ENCODE measurements at places on chromosomes 5 and 9. TPM values are rescaled to one million over a fixed set of nuclear protein-coding genes. Genes with fewer than 3 reads are reported as not detected.

LCN1 gene
- not detected for total RNA-seq

SCGB3A1 gene
- total RNA-seq, result 2.0 TPM

RLN1 gene
- total RNA-seq, result 0.31 TPM

DCAF10 gene
- 15.1 TPM for total RNA-seq

LURAP1L gene
- total RNA-seq, result not detected

- no peak for DNase-seq
Observed at GRCh38 chr5:149415066-149415967, 36.2 kb upstream of the IL17B start.

DNA sequence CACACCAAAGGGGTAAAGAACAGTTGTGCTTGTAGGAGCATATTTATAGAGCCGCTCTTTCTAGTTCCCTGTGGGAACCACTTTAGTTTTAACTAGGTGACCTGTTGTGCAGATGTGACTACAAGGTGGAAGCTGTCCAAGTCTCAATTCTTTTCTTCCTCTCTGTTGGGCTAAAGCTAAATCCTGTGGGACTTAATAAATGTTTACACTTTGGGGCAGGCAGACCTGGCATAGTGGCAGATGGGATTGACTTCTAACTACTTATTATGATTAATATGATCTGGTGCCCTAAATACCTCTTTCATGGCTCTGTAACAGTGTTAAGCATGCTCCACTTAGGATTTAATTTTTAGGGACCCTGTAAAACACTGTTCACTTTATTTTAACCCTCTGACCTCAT lies 265.3 kb downstream of the KCTD16 start:
- DNase-seq, result no peak

DNA sequence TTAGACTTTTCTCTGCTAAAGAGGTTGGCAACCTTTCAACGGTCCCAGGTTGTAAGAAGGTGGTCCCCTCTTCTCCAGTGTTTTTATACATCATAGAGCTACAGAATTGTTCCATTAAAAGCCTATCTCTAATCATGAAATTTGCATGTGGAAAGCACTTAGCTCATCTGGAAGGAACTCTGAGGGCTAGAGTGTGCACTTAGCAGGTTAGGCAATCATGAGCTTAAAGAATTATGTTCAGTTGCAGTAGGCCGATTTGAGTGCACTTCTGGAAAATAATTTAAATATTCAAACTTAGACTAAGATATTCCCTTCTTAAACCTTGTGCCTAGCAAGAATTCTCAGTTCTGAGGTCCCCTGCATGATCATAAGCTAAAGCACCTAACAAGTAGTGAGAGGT lies 468.7 kb downstream of the SPATA31D1 start:
- no peak for DNase-seq

DNA sequence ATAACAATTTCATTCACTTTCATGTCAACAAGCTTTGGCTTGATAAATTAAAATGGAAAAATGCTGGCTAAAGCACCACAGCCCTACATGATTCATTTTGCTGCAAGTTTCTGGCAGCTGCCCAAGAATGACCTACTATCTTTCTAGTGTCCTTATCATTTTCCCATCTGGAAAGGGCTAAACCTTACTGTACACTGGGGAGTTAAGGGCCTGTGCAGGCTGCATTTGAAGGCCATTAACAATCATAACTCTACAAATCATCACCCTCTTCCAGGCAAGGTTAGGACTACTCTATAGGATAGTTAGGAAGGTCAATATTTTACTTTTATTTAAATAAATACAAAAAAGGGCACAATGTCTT lies 579.7 kb upstream of the ZNF608 start:
- no peak for DNase-seq

GRCh38 chr5:159825551-159826051 lies 90.7 kb upstream of the ADRA1B start:
- DNase-seq, result no peak

- DNase-seq, result no peak
Observed at GRCh38 chr5:17794815-17795214, 160.6 kb downstream of the TAF11L14 start.

DNA sequence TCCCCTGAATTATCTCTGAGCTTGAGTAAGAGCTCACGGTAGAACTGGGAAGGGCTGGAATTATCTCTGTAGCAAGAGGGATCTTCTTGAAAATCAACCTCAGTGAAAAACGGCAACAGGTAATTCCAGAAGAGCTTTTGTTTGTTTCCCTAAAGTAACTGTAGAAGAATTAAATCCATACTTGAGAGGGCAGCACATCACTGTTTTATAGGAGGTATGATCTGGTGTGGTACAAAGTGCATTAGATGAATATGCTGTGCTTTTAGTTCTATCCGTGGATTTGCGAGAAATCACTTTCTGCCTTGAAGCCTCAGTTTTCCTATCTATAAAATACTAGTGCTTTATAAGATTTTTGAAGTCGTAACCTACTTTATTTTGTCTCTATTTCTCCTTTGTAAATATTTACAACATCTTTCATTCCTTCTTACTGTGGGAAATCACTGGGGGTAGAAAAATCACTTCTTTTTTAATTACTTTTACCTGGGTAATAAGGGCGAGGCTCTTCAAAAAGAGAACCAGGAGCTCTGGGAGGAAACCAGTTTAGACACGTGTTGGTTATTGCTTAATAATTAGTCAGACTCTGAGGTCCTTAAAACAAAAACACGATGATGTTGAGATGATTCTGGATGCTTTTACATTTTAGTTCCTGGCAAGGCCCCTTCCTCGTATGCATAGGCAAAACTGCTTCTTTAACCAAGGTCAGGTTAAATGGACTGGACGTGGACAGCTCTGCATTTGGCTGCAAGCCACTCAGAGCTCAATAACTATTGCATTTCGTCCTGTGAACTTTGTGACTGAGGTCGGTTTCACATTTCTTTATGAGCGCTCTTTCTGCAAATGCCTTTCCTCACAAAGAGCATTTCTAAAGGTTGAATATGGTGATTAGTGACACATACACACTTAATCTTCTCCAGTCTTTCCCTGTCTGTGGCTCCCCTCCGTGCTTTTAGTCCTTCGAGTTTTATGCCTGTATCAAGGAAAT lies 376.1 kb downstream of the BRINP1 start:
- DNase-seq, result no peak

DNA sequence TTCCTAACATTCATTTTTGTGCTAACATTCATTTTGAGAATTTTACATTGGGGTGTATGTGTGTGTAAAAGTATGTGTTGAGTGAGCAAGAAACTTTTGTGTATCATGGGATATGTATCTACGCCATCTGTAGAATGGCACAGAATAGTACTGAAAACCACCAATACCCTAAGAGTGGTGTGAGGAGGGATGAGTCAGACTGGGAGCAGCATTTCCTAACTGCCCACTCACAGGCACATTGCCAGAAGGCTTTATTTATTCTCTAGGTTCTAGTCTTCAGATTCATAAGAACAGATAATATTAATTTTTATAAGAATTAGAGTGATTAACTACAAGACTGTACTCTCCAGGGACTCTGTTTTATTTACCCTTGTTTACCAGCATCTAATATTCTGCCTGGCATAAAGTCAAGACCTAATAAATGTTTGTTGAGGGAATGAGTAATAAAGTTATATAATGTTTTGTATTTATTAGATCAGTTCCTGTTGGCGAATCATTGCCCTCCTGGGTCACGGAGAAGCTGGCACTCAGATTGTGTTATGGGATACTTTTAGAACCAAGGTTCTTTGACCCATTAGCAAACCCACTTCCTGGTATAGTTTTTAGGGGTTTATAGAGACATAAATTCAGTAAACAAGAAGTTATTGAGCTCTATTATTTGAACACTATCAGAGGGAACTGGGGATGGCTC lies 159.1 kb upstream of the PPP2R2B start:
- DNase-seq, result no peak

DNA sequence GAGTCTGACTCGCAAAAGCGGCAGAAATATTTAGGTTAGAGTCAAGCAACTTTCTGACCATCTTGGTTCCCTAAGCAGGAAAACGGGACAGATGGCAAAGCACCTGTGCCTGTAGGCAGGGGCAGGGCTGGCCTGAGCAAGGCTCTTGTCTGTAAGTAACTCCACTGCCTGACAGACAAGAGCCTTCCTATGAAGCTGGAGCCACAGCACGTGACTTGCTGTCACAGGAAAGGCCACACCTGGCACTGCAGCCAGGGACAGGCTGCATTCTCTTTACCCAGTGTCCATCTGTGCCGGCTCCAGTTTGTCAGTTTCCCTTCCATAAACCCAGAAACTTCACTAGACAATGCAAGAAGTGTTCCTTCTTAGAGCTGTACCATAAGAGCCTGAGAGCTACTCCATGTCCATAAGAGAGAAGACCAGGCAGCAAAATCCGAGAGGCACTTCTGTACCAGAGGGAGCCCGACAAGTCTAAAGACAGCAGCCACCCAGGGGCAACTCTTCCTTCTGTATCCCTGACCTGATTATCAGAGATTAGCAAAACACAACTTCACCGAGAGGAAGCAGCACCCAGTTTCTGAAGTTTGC lies 78.1 kb downstream of the GPR21 start:
- no peak for DNase-seq

DNA sequence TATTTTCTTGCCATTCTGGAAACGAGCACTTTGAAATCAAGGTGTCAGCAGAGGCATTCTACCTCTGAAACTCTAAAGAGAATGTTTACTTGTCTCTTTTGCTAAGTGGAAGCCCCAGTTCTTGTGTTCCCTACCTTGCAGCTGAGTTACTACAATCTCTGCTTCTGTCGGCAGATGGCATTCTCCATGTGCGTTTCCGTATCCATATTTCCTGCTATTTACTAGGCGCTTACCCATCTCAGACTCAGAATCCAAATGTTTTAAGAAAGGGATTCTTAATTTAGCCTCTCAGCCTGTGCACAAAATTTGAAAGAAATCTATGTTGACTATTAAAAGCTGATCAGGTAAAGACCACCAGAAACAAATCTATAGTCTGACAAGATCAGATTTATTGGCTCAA lies 221.3 kb upstream of the FTMT start:
- no peak for DNase-seq

- no peak for DNase-seq
Observed at GRCh38 chr5:15544039-15544438, 44.1 kb downstream of the FBXL7 start.
